CD4-positive, alpha-beta memory T cell (primary cell): ENCODE measurements at places on chromosomes 4 and X.

DNA sequence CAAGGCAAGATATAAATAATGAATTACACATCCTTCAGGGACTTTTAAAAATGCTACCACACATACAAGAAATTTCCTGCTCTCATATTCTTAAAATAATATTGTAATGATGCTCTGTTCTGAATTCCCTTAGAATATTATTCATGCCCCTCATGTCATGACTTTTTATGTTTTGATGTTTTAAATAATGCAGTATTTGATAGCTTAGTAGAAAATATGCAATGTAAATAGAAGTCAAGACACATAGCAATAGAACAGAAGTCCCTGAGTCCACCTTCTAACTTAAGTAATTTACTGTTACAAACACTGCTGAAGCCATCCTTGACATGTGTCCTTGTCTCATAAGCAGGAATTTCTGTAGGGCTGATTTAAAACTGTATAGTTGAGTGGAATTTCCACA lies 1071.2 kb upstream of the LCORL start:
- DNase-seq = no peak

DNA sequence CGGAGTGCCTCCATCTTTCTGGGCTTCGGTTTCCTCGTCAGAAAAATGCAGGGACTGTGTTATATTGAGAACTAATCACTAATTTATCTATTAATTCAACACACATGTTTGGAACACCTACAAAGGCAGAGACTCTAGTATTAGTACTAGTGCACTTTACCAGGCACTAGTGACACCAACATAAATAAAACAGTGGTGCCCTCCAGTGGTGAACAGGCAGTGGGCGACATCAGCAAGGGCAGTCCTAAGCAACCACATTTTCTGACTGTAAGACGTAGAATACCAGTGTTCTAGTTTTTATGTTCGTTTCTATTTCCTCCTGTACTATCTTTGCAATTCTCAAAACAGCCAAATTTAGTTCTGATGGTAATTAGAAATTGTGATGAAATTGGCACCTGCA lies 69.1 kb upstream of the UCP1 start:
- DNase-seq = peak; percentile 3

GRCh38 chrX:22365460-22365859 lies 92.7 kb downstream of the CBLL2 start:
- no peak for DNase-seq

DNA sequence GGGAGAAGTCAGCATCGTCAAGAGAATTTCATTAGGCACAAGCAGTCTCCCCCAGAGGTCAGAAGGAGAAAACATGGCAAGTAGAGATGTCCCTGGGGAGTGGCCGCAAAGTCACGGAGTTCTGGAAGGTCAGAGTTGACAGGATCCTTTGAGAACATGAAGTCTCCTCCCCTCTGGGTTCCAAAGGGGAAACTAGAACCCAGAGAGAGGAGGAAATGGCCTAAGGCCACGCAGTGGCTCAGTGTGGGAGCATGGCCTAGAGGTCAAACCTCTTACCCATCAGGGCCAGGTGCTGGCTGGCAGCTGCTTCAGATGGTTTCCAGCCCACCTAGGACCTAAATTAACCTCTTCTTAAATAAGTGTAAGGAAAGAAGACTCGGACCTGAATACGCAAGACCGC lies 884 bp downstream of the IDH3G start:
- no peak for DNase-seq

DNA sequence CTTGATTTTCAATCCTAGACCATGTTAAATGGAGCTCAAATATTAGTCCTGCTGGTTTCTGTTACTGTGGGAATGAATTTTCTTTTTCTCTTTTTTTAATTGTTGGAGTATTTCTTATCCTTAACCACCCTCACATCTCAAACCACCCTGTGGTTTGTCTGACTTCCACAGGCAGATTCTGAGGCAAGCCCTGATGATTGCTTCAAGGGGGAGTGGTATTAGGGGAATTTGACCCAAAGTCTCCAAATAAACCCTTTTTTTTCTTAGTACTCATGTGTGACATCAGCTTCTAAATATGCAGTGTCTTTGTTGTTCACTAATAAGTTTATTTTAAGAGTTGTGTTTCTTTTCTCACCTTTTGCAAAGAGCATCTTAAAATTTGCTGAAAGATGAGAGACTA lies 810.3 kb downstream of the IL1RAPL1 start:
- no peak for DNase-seq
